ENCODE measurements at places on chromosomes 2 and 18. TPM values are rescaled to one million over a fixed set of nuclear protein-coding genes. Genes with fewer than 3 reads are reported as not detected.

DNA sequence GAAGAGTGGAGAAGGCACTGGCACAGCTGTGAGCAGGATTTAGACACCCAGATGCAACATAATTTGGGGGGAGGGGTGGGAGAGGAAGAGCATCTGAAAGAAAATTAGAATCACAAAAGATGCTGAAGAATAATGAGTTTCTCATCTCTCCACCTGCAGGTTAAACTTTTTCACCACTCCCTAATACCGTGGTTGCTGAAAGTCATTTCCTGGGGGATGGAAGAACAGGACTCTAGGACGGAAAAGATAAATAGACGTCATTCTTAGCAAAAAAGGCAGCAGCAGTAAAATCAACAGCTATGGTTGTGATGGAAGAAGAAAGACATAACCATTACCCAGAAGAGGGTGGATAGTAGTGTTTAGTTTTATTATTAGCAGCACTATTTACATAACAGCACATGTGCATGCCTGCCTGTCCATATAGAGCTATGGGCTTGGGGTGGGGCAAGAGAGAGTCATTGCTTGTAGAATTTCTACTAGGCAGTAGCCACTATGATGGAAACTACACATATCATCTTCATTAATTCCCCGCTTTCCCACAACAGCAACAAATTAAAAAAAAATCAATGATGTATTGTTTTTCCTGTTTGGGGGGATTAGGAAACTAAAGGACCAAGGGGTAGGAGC is 212.2 kb downstream of the TRIB2 start:
- H3K27me3 ChIP-seq = no peaks in the 10 kb centered on the region
- peak; percentile 36 for DNase-seq
- peaks cover 33% of the 10 kb centered on the region for H3K4me1 ChIP-seq
- no peaks in the 10 kb centered on the region for H3K36me3 ChIP-seq
- H3K27ac ChIP-seq = no peak overlapping the region

PROM2 gene
- 1.6 TPM for total RNA-seq

DNA sequence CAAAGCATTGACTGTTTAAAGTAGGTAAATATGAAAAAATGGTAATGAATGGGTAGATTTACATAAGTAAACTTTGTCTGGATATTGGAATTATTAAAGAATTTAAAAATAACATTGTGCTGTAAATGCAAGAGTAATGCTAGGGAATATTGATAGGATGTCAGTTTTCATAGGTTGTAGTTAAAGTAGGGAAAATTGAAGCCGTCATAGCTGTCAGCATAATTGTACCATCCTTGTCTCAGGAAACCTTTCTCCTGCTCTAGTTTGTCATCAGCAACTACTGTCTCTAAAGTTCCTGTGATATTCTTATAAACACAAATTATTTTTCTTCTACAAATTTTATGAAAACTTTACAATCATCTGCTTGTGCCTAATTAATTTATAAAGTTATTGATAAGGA is 10.1 kb upstream of the SPAG16 start:
- no peak overlapping the region for H3K27ac ChIP-seq
- no peak for DNase-seq
- no peaks in the 10 kb centered on the region for H3K36me3 ChIP-seq
- no peak overlapping the region for H3K4me3 ChIP-seq

DNA sequence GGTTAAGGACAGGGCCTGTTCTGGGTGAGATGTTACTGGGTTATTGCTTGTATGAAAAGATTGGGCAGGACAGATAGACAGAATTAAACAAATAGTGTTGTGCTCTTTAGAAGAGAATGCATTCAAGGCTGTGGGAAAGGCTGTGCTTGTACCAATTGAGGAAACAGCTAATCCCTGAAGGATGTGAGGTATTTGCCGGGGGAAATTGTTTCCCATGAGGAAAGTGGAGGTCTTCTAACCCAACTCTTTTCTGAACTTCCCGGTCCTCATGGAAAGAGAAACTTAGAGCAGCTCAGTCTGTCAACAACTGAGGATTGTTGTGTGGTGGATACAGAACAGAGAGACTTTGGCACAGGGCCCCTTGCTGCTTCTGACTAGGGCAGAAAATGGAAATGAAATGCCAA is 9.5 kb downstream of the SLC1A4 start:
- no peaks in the 10 kb centered on the region for H3K27me3 ChIP-seq
- no peak overlapping the region for H3K4me3 ChIP-seq
- peak overlapping the region; percentile 7 for H3K27ac ChIP-seq
- H3K36me3 ChIP-seq = peaks cover 25% of the 10 kb centered on the region
- peaks cover 5% of the 10 kb centered on the region for H3K4me1 ChIP-seq

- H3K36me3 ChIP-seq = no peaks in the 10 kb centered on the region
- peaks cover 94% of the 10 kb centered on the region for H3K27me3 ChIP-seq
- no peak for DNase-seq
- no peak overlapping the region for H3K4me3 ChIP-seq
- no peak overlapping the region for H3K27ac ChIP-seq
Measured at GRCh38 chr2:151869291-151869690, 41.1 kb upstream of the ARL5A start.

DNA sequence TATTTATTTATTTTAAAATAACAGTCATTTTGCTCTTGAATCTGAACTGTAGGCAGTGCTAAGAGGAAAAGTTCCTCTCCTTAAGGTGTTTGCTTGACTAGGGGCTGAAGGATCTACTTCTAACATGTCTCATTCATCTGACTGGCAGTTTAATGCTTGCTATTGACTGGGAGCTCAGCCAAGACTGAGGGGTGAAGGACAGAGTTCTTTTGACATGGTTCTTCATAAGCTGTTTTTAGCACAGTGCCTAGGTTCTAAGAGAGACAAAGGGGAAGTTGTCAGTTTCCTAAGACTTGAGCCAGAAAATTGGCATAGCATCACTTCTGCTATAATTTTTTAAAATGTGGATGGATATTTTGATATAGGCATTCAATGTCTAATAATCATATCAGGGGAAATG is 73.0 kb downstream of the COMMD1 start:
- DNase-seq = peak; percentile 31
- no peaks in the 10 kb centered on the region for H3K27me3 ChIP-seq
- no peak overlapping the region for H3K27ac ChIP-seq
- no peaks in the 10 kb centered on the region for H3K36me3 ChIP-seq
- H3K4me3 ChIP-seq = no peak overlapping the region
- no peaks in the 10 kb centered on the region for H3K4me1 ChIP-seq

DNA sequence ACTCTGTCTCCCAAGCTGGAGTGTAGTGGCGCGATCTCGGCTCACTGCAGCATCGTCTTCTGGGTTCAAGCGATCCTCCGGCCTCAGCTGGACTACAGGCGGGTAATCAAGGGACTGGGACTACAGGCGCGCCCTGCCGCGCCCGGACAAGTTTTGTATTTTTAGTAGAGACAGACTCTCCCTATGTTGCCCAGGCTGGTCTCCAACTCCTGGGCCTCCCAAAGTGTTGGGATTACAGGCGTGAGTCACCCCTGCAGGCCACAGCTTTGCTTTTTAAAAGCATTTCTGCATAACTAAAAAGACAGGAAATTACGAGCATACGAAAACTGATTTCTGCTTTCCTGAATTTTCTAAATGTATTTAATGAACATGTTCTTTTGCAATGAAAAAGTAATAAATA is 916 bp upstream of the OSBPL1A start:
- peak overlapping the region; percentile 71 for H3K4me3 ChIP-seq
- H3K27me3 ChIP-seq = no peaks in the 10 kb centered on the region
- H3K36me3 ChIP-seq = no peaks in the 10 kb centered on the region
- DNase-seq = peak; percentile 35

Data from A673 (cell line).